Right hindlimb (tissue), 1 donor: ENCODE measurements at places on chromosomes 12 and 14.

DNA sequence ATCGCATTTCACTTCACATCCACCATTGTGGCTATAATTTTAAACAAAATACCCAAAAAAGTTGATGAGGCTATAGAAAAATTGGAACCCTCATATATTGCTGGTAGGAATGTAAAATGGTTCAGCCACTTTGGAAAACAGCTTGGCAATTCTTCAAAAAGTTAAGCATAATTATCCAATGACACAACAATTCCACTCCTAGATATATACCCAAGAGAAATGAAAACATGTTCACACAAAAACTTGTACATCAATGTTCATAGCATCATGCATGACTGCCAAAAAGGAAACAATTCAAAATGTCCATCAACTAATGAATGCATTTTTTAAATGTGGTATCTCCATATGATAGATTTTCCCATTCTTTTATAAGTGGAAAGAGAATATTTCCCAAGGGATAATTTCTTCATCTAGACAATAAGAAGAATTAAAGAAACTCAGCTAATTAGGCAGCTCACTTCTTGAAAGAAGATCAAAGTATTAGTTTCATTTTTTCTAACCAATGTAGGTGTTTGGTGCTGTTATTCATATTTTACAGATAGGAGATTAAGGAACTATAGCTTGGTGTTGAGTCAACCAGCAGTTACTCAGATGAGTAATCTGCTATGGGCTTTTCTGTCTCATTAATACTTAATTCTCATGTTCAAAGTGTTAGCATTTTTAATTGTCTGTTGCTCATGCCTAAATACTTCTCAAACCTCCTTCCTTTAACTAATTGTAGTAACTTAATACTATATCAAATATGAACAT is 32.8 kb downstream of the YEATS4 start:
- no peak for DNase-seq

- DNase-seq, result no peak
Measured at GRCh38 chr12:122978507-122978955, 1.9 kb upstream of the ARL6IP4 start.

DNA sequence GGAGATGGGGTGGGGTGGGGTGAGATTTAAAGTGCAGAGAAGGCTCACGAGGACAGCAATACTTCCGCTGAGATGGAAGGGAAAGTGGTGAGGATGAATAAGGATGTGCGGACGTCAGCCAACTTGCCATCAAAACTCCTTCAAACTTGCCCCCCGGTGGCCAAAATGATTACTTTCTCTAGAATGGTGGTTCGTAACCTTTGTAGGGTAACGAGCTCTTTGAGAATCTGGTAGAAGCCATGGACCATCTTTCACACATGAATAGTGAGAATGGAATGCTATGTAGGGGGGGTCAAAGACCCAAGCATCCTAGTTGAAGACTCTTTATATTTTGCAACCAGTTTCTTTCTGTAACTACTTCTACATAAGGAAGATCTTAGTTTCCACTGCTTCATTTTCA is 245.9 kb upstream of the DDHD1 start:
- no peak for DNase-seq

GRCh38 chr14:75064205-75064567 is 362 bp upstream of the ACYP1 start:
- DNase-seq, result no peak

DNA sequence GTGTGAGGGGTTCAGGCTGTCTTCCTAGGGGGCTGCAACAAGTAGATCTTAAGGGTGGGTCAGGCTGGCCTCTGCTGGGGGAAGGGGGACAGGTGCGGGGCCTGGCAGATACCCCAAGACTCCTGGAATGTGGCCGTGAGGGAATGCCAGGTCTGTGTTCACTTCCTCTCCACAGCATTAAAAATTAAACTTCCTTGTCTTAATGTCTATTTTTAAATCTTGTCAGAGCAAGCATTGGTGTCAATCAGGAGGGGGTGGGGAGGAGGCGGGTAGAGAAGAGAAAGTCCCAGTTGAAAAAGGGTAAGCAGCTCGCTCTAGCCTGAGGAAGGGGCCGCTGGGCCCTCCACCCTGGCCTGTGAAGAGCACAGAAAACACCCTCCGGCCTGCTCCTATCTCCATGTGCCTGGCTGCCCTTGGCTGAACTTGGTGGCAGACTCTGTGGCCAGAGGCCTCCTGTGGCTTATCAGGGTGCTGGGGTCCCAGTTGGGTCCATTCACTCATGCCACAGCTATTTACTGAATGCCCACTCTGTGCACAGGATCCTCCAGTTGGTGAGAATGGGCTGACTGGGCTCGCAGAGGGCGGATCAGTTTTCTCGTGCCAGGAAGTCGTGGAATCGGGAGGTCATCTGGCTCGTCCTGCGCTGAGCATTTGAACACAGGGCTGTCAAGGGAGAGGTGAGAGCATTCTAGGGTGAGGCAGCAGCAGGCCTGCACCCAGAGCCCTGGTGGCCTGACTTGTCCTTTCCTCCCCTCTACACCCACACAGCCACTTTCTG is 128.8 kb downstream of the TSPAN9 start:
- no peak for DNase-seq

- no peak for DNase-seq
Measured at GRCh38 chr14:103118663-103119404, 4.4 kb upstream of the TNFAIP2 start.

GRCh38 chr12:128008341-128008740 is 258.6 kb upstream of the TMEM132C start:
- DNase-seq, result no peak

GRCh38 chr12:109029411-109029810 is 8.5 kb upstream of the SVOP start:
- no peak for DNase-seq

DNA sequence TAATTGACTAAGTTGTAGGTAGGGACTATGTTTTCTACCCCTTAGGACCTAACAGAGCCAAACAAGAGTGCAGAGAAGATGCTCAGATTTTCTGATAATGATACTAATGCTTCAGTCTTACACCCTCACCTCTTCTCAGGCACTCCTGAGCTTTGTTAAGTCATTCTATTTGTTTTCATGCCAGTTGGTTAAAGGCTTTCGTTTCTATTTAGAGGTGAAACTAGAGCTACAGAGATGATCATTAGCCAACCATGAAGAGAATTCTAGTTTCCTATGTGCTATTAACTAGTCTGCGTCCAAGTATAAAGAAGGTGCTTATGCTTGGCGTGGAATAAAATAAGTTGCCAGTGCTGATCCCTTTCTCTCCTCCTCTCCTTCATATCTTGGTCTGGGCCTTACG is 34.6 kb upstream of the PYGL start:
- DNase-seq, result no peak

DNA sequence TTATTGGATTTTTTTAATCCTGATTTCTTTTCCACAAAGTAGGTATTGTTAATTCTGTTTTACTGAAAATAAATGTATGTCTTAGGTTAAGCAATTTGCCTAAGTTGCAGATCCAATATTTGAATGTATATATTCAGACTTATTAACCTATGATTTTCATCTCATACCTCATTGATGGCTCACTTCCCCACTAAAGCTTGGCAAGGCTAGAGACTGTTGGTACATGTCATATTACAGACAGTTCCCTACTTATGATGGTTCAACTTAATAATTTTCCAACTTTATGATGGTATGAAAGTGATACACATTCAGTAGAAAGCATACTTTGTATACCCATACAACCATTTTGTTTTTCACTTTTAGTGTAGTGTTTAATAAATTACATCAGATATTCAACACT is 33.2 kb upstream of the KCNH3 start:
- DNase-seq, result no peak

DNA sequence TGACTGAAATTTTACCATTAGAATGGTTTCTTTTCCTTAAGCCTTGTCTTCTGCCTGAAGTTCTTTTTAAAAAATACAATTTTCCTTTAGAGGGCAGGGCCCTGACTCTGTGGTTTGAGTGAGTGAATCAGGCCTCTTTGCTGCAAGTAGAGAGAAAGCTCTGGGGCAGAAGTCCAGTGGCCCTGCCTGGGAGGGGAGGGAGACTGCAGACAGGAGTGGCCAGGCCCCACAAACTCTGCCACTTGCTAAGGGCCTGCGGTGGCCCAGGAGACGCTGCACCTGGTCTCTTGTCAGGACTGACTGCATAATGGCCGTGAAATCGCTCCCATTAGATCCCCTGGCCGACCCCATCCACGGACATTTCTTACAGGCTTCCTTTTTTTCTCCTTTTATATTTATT is 25.5 kb downstream of the TSPAN11 start:
- no peak for DNase-seq

DNA sequence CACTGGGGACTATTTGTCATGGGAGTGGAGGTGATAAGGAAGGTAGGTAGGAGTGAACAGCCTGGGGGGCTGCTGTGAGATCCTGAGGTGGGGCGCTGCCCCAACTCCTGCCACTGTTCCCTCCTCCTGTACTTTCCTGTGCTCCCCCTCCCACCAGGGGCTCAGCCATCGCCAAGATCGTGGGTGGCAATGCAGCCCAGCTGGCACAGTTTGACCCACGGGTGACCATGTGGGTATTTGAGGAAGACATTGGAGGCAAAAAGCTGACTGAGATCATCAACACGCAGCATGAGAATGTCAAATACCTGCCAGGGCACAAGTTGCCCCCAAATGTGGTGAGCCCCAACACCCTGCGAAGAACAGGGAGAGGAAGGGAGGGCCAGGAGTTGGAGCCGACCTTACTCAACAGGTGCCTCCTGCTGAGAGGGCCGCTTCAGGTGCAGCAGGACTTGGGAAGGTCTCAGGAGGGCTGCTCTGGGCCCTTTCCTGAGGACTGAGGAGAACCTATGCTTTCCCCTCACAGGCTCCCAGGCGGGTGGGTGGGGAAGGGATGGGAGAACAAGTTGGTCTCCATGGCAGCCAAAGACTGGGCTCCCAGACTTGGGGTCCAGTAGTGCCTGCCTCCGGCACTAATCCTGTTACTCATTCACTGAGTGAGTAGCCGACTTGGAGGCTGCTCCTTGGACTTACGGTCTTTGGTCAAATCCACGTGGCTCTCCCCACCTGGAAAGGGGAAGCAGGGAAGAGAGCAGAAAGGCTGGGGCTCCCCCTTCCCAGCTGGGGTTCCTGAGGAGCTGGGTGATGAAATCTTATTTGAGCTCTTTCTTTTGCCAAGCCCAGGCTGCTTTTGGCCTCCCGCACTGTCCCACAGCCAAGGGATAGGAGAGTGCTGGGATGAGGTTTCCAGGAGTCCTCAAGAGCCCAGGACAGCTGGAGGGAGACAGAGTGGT is 884 bp downstream of the GPD1 start:
- DNase-seq, result peak; percentile 47

GRCh38 chr12:56634242-56634836 is 4.2 kb upstream of the BAZ2A start:
- DNase-seq, result peak; percentile 47
